ENCODE measurements at places on chromosomes 5 and 9.

DNA sequence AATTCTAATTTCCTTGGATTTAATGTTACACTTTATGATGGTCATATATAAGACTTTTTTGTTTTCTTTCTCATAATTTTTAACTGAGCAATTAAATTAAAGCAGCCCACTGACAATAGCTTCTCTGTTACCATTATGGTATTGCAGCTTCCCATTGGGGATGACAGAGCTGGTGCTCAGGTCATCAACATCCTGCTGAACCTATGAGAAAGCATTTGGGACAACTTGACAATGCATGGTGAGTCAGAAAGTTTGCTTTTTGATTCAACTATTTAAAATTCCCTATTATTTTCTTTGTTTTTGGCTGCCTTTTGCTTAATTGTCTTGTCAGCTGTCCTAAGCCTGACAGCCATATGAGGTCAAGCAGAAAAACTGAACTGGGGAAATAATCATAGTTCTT, 487.4 kb upstream of the RIOK2 start:
- H3K4me1 ChIP-seq: no peaks in the 10 kb centered on the region
- no peak overlapping the region for H3K27ac ChIP-seq
- no peaks in the 10 kb centered on the region for H3K27me3 ChIP-seq
- no peaks in the 10 kb centered on the region for H3K36me3 ChIP-seq
- no peak for DNase-seq

GRCh38 chr9:120256146-120256545, 323.8 kb downstream of the CDK5RAP2 start:
- H3K4me1 ChIP-seq: no peaks in the 10 kb centered on the region
- no peaks in the 10 kb centered on the region for H3K27me3 ChIP-seq
- no peaks in the 10 kb centered on the region for H3K36me3 ChIP-seq
- DNase-seq: no peak

- no peaks in the 10 kb centered on the region for H3K4me1 ChIP-seq
- H3K27me3 ChIP-seq: no peaks in the 10 kb centered on the region
- no peak for DNase-seq
- H3K27ac ChIP-seq: no peak overlapping the region
- H3K4me3 ChIP-seq: no peak overlapping the region
- no peaks in the 10 kb centered on the region for H3K36me3 ChIP-seq
Measured at GRCh38 chr5:134949316-134949715, 18.4 kb upstream of the CATSPER3 start.

- peak within 1 kb of the TSS; percentile 69 for H3K4me3 ChIP-seq
- no peaks in the 10 kb centered on the region for H3K36me3 ChIP-seq
- no peaks in the 10 kb centered on the region for H3K4me1 ChIP-seq
- no peak within 1 kb of the TSS for H3K27ac ChIP-seq
- peak; percentile 91 for DNase-seq
Measured at GRCh38 chr5:132746954-132747615, at the start of gene CCNI2. TSS of gene CCNI2 (plus strand) at chr5:132747426. CDS start at chr5:132747496, 70 bp downstream.

DNA sequence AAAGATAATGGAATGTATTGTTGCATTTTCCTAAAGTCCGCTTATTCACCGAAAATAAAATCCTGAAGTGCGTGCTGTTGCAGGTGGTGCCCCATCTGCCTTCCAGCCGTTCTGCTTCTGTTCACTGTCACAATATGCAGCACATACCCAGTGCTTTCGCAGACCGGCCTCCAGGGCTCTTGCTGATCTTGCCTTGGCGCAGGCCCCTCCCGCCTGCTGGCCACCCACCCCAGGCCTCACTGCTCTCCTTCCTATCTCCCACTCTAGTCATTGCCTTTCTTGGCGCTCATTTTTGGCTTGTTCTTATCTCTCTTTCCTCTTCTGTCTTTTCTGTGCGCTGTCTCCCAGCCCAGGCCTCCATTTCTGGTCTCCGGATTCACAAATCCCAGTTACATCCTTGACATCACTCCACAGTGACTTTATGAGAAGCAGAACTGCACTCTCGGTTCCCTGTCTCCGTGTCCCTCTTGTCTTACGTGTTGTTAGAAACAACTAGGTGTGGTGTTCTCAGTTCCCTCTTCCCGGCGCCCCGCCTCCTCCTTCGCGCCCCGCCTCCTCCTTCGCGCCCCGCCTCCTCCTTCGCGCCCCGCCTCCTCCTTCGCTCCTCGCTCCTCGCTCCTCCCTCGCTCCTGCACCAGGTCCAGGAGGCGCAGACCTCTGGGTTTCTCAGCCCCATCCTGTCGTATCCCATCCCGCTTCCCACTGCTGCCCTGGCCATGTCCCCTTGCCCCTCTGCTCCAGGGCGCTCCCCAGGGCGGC, 201.7 kb upstream of the OTULINL start:
- H3K27ac ChIP-seq: peak overlapping the region; percentile 95
- DNase-seq: peak; percentile 86
- H3K36me3 ChIP-seq: peaks cover 32% of the 10 kb centered on the region
- no peaks in the 10 kb centered on the region for H3K27me3 ChIP-seq
- H3K4me1 ChIP-seq: peaks cover 8% of the 10 kb centered on the region
- no peak overlapping the region for H3K4me3 ChIP-seq

DNA sequence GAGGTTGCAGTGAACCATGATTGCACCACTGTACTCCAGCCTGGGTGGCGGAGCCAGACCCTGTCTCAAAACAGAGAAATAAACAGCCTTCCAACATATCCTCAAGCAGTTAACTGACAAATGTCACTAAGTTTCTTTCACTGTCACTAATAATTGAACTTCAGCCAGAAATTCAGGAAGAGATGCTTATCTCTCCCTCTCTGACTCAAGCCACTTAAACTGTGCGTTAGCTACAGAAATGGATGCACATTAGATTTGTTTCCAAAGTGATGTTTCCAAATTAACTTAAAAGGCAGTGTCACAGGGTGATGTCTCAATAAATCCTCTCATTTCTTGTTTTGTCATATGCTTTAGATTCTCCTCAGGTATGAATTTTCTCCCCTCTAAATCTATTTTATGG, 164.9 kb downstream of the KDM4C start:
- no peak for DNase-seq
- no peaks in the 10 kb centered on the region for H3K36me3 ChIP-seq
- no peak overlapping the region for H3K27ac ChIP-seq

DNA sequence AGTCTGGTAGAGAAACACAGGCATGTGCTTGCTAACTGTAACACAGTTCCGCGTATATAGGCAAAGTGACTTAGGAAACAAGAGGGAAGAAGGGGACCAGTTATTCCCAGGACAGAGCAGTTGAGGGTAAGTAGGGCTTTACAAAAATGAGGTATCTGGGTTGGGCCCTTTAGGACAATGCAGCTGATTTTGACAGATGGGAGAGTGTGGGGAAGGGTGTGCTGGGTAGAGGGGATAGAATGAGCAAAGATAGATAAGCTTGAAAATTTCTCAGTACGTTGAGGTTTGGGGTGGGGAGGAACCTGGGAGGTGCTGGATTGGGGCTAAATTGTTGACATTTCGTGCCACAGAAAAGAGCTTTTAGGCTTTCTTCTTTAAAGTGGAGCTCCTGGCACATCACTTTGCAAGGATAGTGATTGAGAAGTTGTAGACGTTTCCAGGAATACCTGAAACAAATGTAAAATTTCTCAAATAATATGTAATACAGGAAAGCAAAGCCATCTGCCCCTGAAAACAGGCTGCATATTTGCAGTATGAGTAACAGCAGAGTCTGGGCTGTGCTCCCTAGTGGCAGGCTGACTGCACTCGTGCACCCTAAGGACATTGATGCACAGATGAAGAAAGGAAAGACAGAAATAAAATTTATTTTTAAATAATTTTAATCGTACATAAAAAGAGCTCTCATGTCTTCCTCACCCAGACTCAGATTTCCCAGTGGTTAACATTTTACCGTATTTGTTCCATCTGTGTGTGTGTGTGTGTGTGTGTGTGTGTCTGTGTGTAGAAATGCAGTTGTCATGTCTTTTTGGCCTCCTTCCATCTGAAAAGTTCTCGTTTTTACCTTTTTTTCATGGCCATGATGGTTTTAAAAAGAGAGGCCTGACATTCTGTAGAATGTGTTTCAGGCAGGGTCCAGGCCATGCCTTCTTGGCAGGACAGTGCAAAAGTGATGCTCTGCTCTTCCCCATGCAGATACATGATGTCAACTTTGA, 144.9 kb upstream of the DMRT1 start:
- no peak overlapping the region for H3K27ac ChIP-seq
- H3K36me3 ChIP-seq: no peaks in the 10 kb centered on the region
- H3K4me3 ChIP-seq: no peak overlapping the region

DNA sequence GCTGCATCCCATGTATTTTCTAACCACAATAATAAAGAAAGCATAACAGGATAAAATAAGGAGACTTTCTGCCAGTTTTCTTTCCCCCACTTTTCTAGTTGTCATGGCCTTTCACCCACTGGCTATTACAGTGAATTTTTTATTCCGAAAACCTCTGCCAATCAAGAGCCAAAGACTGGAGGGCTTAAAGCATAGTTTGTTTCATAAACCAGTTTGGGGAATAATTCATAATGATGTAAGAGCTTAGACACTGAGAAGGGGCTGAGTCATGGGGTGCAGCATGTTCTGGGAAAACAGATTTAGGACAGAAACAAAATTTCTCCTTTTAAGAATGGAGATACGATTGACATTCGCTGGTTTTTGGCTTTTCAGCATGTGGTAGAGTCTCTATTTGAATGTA, 4.4 kb upstream of the GLIPR2 start:
- peaks cover 56% of the 10 kb centered on the region for H3K27me3 ChIP-seq
- DNase-seq: no peak
- H3K4me3 ChIP-seq: peak overlapping the region; percentile 36
- no peak overlapping the region for H3K27ac ChIP-seq

Data from GM23338 (cell line).